ENCODE measurements at places on chromosomes 4 and X. TPM values are rescaled to one million over a fixed set of nuclear protein-coding genes. Genes with fewer than 3 reads are reported as not detected.

IL21 gene
- total RNA-seq, result not detected

RTL5 gene
- 1.9 TPM for total RNA-seq

NHS gene
- total RNA-seq, result 3.9 TPM

HELT gene
- total RNA-seq, result not detected

HPRT1 gene
- total RNA-seq, result 20.9 TPM
